ENCODE measurements at places on chromosomes 1 and 21.
A peak's percentile ranks its signal among the peaks of the same experiment; 100 is the strongest.

DNA sequence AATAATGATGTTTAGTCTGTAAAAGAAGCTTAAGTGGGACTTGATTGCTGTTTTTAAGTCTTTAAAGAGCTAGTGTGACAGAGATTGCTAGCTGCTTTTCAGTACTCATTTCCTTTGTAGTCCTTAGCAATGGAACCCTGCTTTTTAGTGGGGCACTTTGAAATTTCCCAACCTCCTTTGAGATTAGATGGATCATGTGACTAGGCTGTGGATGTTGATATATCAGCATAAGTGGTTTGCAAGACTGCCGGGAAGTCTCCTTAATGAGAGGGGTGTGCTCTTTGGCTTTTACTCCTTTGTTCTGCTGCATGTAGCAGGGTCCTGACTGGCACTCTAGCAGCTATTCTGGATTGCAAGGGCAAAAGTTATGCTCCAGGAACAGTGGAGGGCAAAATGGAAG lies 11.2 kb upstream of the RCOR3 start:
- no peak for DNase-seq

GRCh38 chr1:41239988-41240610 lies 2.0 kb downstream of the SCMH1 start:
- DNase-seq = peak; percentile 81

DNA sequence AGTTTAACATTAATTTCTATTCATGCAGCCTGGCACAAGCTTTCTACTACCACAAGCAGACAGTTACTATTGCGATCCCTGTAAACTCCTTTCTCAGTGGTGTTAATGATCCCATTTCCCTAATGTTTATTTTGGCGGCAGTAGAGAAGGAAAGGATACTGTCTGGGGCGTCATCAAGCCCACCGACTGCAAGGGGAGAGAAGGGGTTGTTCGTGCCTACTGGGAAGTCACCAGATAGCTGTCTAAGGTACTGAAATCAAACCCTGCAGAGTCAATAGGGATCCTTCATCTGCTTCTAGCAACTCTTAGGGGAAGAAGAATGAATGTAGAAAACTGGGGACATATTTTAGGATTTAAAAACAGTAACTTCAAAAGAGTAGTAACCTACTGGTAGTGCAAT lies 95.2 kb upstream of the ADAR start:
- DNase-seq = no peak

GRCh38 chr1:26539722-26540121 lies 10.2 kb downstream of the RPS6KA1 start:
- DNase-seq = no peak
